ENCODE measurements at places on chromosomes 3 and 15.

DNA sequence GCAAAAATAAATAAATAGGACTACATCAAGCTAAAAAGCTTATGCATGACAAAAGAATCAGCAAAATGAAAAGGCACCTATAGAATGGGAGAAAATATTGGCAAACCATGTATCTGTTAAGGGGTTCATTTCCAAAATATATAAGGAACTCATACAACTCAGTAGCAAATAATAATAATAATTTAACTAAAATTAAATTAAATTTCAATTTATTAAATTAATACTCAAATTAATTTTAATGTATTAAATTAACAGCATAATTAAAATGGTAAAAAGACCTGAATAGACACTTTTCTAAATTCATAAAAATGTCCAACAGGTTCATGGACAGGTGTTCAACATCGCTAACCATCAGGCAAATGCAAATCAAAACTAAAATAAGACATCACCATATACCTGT, 34.0 kb upstream of the THBS1 start:
- no peaks in the 10 kb centered on the region for H3K36me3 ChIP-seq
- no peak for DNase-seq

- H3K4me1 ChIP-seq = no peaks in the 10 kb centered on the region
- DNase-seq = no peak
- no peak overlapping the region for H3K4me3 ChIP-seq
- no peaks in the 10 kb centered on the region for H3K36me3 ChIP-seq
Measured at GRCh38 chr15:61687651-61688050, 372.6 kb downstream of the VPS13C start.

- no peak overlapping the region for H3K4me3 ChIP-seq
- H3K36me3 ChIP-seq = no peaks in the 10 kb centered on the region
- no peak for DNase-seq
- no peak overlapping the region for H3K27ac ChIP-seq
- no peaks in the 10 kb centered on the region for H3K4me1 ChIP-seq
Measured at GRCh38 chr3:35224565-35225295, 414.6 kb upstream of the ARPP21 start.

GRCh38 chr15:47750030-47750739, 32.9 kb downstream of the SEMA6D start:
- no peaks in the 10 kb centered on the region for H3K27me3 ChIP-seq
- no peaks in the 10 kb centered on the region for H3K36me3 ChIP-seq
- DNase-seq = no peak

- H3K4me1 ChIP-seq = peaks cover 2% of the 10 kb centered on the region
- H3K4me3 ChIP-seq = no peak overlapping the region
- DNase-seq = no peak
- no peaks in the 10 kb centered on the region for H3K36me3 ChIP-seq
- no peak overlapping the region for H3K27ac ChIP-seq
Measured at GRCh38 chr3:123667784-123668183, 82.9 kb upstream of the HACD2 start.

DNA sequence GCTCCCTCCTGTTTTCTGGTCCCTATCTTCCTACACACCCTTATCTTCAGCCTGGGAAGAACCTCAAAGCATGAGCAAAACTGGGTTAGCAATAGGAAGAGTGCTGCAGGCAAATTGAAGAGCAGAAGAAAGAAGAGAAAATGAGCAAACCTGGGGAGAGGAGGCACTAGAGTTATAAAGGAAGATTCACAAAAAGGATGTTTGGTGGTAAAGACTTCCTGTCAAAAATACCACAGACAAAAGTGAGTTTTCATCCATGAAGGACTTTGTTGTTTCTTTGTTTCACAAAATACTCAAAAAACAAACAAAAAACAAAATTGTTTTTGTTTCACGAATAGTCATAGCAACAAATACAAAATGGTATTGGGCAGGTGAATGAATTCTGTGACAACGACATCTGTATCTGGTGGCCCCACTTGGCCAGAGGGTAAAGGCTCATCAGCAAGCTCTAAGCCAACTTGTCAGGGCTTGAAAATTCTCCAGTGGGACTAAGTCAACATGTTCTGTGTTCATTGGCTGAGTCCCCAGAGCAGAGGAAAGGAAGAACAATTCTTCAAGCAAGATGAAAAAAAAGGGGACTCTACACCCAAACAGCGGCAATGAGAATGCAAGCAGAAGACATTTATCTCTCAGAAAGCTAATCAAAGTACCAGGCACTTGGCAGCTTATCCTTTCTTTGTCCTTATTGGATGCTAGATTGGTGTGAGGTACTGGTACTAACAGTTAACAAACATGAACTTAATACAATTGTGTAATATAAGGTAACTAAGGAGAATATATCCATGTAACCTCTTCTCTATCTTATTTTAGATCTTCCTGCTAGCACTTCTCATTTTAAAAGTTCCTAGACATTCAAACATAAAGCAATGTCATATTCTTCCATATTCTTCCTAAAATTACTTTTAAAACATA, 9.7 kb downstream of the ATP8B4 start:
- no peak for DNase-seq
- peaks cover 49% of the 10 kb centered on the region for H3K4me1 ChIP-seq
- peaks cover 10% of the 10 kb centered on the region for H3K27me3 ChIP-seq
- peaks cover 3% of the 10 kb centered on the region for H3K36me3 ChIP-seq
- H3K27ac ChIP-seq = peak overlapping the region; percentile 75

GRCh38 chr3:125075738-125076137, 19.9 kb upstream of the HEG1 start:
- H3K36me3 ChIP-seq = no peaks in the 10 kb centered on the region
- H3K4me3 ChIP-seq = no peak overlapping the region
- DNase-seq = no peak
- H3K27ac ChIP-seq = no peak overlapping the region
- peaks cover 4% of the 10 kb centered on the region for H3K4me1 ChIP-seq

DNA sequence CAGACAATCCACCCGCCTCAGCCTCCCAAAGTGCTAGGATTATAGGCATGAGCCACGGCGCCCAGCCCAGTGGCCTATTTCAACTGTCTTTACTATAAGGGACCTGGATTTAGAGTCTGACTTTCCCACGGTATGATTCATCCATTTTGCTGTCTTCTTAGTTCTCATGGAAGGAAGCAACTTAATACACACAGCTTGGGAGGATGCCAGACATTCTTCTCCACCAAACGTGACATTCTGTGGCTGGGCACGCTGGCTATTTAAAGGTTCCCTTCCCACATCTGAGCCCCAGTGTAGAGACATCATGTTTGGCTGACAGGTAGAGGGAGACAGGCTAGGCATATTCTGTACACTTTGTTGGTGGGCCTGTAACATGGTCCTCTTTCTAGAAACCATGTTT, 26.2 kb downstream of the FAM43A start:
- H3K36me3 ChIP-seq = no peaks in the 10 kb centered on the region
- H3K27me3 ChIP-seq = peaks cover 18% of the 10 kb centered on the region
